Retinal pigment epithelial cell (primary cell): ENCODE measurements at places on chromosomes 13 and 19.
A peak's percentile ranks its signal among the peaks of the same experiment; 100 is the strongest.

DNA sequence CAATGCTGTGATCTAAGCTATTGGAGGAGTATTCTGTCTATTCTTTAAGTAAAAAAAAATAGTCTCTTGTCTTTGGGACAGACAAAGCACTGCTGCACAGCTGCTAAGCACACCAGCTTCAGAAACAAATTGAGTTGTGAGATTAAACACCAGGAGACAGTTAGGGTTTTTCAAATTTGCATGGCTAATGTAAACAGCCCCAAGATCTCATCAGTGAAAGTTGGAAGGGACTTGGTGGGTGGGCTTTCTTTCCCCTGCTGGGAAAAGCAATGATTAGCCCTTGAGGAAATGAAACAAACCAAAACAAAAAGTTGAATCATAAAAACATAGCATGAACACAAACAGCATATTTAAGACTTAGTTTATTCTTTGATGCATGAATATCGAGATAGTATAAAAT lies 143.6 kb upstream of the SLITRK1 start:
- no peak for DNase-seq

GRCh38 chr19:35773020-35773806 lies 2.2 kb upstream of the ARHGAP33 start:
- DNase-seq = no peak

GRCh38 chr19:47428177-47428894 lies 9.0 kb upstream of the MEIS3 start:
- peak; percentile 90 for DNase-seq

GRCh38 chr19:5260381-5260967 lies 80.1 kb downstream of the PTPRS start:
- DNase-seq = no peak

DNA sequence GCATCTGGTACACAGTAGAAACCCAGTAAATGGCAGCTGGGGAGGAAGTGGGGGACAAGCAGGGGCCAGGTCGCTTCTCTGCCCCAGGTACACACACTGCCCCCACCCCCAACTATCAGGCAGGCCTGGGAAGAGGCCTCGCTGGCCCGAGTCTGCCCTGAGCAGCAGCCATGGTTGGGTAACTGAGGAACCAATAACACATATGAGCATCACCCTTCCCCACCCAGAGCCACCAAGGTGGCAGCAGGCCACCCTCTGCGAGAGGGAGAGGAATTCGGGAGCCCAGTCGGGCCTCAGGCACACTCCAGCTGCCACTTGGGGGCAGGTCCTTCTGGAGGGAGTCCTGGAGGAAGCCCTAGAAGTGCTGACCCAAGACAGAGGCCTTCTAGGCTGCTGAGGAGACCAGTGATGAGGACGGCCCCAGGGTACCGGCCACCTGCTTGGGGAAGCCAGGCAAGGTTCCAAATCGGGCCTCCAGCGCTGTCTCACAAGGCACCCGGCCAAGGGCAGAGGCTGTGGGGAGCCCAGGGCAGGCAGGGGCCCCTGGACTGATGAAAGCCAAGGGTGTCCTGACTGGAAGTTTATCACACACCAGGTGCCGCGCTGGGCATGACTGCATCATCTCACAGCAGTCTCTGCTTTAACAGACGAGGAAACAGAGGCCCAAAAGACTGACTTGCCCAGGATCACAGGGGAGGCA lies 14.0 kb upstream of the KPTN start:
- DNase-seq = no peak

DNA sequence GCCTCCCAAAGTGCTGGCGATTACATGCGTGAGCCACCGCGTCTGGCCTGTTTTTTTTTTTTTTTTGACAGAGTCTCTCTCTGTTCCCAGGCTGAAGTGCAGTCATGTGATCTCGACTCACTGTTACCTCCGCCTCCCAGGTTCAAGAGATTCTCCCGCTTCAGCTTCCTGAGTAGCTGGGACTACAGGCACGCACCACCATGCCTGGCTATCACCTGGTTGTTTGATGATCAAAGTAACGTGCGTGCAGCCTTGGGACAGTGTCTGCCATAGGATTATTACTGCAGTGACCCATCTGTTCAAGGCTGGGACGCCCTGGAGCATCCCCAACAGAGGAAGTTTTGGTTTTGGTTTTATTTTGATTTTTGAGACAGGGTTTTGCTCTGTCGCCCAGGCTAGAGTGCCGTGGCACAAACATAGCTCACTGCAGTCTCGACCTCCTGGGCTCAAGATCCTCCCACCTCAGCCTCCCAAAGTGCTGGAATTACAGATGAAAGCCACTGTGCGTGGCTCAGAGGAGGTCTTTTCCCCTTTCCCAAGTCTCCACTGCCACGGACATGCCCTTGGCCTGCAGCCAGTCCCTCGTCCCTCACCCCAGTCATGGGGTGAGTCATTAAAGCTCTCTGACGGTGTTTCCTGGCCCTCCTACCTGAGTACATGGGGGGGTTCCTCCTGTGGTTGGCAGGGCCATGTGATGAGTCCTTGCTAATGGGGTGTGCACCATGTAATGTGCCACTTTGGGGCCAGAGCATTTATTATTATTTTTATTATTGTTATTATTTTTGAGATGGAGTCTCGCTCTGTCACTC lies 65.6 kb downstream of the IER2 start:
- no peak for DNase-seq
